ENCODE measurements at places on chromosomes 6 and 20.

DNA sequence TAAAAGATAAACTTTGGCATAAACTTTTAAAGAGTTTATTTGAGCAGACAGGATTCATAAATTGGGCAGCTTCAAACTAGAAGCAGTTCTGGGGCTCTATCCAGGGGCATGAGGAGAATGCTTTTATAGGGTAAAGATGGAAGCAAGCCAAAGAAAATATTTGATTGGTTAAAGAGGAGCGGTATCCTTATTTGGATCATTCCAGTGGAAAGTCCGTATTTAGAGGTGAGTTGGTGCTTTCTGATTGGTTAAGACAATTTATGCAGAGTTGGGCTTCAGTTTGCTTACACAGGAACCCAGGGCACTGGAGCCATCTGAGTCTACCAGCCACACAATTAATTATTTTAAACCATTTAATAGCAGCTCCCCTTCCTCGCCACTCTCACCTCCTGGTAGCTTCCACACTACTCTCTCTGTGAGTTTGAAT is 37.9 kb upstream of the RNF217 start:
- no peak for DNase-seq

GRCh38 chr6:147106759-147107401 is 97.3 kb upstream of the STXBP5 start:
- no peak for DNase-seq

DNA sequence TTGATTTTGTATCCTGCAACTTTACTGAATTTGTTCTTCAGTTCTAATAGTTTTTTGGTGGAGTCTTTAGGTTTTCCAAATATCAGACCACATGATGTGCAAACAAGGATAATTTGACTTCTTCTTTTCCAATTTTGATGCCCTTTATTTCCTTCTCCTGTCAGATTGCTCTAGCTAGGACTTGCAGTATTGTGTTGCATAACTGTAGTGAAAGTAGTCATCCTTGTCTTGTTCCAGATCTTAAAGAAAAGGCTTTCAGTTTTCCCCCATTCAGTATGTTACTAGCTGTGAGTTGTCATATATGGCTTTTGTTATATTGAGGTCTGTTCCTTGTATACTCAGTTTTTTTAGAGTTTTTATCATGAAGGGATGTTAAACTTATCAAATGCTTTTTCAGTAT is 4.6 kb downstream of the MICB start:
- DNase-seq: no peak

DNA sequence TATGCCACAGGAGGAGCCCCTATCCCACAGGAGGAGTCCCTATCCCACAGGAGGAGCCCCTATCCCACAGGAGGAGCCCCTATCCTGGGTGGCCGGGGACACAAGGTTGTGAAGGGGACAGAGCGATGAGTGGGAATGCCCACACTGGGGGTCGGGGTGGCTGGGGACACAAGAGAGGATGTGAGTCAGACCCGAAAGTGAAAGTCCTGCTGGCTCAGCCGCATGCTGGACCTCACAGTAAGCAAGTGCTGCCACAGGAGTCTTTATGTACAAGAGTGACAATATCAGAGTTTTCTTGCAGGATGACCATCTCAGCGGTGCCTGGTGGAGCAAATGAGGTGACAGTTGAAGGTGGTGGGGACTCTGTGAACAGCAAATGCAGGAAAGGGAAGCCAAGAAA is 93.7 kb downstream of the PSMB1 start:
- no peak for DNase-seq

DNA sequence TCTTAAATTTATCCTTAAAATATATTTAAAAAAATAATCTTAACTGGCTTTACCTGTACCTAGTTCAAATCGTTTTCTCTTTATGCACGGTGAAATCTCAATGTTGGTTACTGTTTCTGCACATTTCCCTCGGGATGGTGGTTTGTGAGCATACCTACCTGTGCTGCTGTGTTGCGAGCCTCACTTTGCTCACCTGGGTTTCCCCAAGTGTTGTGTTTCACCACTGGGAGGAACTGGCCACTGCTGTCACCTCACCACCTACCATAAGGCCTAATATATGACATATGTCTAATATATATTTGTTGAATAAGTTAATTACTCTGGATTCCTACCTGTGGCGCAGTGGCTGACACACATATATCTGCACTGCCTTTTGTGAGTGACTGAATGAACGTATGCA is 493.5 kb upstream of the FLRT3 start:
- DNase-seq: no peak

DNA sequence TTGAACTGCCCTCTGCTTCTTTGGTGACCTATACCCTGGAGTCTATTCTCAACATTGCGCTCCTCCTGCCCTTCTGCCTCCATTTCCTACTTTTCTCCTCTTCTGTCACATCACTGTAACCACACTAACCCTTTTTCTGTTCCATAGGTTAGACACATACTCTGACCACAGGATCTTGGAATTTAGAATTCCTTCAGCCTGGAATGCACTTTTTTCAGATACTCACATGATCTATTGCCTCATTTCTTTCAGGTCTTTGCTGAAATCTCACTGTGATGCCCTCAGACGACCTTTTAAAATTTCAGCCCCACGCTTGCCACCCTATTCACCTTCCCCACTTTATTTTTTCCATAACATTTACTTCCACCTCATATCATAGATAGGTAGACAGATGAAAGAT is 5.1 kb downstream of the VNN1 start:
- DNase-seq: no peak

GRCh38 chr6:56764081-56764566 is 121.4 kb upstream of the DST start:
- no peak for DNase-seq

DNA sequence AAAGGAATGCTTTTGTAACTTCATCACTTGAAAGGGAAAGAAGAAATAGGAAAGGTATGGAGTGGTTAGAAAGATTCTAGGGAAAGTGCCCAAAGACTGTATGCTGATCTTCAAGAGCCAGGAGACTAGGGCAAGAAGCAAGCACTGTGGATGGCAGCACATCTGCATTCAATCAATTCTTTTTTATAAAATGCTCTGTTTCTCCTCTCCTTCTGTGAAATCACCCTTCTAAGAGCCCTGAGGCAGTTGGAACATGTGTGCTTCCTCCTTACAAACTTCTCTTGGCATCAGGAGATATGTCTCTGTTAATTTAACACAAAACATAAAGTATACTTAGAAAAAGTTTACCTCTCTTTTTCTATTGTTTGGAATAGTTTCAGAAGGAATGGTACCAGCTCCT is 1162.2 kb upstream of the GJE1 start:
- DNase-seq: no peak

GRCh38 chr6:138107078-138107751 is at the start of gene PERP:
Gene PERP, minus strand, starts transcription at chr6:138107419. Its CDS starts 79 bp downstream, at chr6:138107340.
- peak; percentile 70 for DNase-seq

DNA sequence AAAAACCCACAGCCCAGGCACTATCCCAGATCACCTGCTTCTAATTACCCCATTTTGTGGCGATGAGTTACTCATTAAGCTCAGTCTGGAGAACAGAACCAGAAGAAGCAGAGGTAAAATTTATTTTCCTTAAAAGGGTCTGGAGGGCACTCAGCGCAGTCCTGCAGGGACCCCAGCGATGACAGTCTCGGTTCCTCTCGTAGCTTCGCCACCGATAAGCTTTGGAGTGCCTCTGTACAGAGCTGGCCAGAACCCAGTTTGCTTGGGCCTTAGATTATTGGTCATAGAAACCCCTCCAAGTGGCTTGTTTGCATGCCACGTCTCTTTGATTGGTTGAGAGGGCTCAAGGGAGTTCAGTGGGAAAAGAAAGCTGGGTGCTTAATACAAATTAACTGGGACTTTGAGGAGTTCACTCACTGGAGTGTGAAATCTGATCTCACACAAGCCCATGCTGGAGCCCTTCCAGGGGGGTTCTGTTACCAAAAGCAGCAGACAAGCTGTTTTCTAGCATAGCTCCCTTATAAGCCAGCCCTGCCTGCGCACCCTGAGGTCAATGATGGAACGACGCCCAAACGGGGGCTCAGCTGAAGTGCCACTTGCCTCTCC is 158.5 kb upstream of the ARID1B start:
- DNase-seq: peak; percentile 7

- no peak for DNase-seq
Observed at GRCh38 chr6:124927806-124928205, 34.4 kb upstream of the RNF217 start.

DNA sequence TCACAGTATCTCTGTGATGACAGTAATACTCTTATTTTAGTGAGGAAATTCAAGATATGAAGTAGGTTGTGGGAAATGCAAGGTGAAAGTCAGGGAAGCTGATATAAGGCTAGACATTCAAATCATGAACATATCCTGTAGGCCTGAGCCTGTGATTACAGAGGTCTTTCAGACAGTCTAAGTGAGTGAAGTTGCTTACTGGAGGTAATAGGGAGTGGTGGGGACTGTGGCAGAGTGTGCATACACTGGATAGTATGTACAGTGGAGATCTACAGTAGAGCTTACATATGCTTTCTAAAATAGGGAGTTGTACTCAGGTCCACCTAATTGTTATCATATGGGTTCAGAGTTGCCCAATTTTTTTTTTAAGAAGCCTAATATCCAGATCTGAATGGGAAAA is 3.1 kb downstream of the DHX35 start:
- no peak for DNase-seq

GRCh38 chr6:148423133-148423532 is 80.5 kb downstream of the SASH1 start:
- no peak for DNase-seq

- no peak for DNase-seq
Observed at GRCh38 chr6:145544514-145544913, 190.8 kb downstream of the EPM2A start.

GRCh38 chr6:18166312-18167036 is 11.3 kb downstream of the KDM1B start:
- no peak for DNase-seq

GRCh38 chr20:34315236-34315635 is 12.1 kb upstream of the AHCY start:
- no peak for DNase-seq

- no peak for DNase-seq
Observed at GRCh38 chr20:17892189-17892938, 76.2 kb downstream of the SNX5 start.

GRCh38 chr20:34389206-34389953 is 26.3 kb downstream of the ITCH start:
- DNase-seq: no peak

- no peak for DNase-seq
Observed at GRCh38 chr6:83459663-83460062, 28.8 kb upstream of the ME1 start.

DNA sequence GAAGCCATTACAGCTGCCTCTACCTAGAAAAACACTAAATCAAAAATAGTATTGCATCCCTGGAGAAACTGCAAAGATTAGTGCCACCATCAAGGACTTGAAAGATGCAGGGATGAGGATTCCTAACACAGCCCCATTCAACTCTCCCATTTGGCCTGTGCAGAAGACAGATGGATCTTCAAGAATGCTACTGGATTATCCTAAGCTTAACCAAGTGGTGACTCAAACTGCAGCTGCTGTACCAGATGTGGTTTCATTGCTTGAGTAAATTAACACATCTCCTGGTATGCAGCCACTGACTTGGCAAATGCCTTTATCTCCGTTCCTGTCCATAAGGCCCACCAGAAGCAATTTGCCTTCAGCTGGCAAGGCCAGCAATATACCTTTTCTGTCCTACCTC is 117.4 kb downstream of the TBC1D32 start:
- DNase-seq: no peak

DNA sequence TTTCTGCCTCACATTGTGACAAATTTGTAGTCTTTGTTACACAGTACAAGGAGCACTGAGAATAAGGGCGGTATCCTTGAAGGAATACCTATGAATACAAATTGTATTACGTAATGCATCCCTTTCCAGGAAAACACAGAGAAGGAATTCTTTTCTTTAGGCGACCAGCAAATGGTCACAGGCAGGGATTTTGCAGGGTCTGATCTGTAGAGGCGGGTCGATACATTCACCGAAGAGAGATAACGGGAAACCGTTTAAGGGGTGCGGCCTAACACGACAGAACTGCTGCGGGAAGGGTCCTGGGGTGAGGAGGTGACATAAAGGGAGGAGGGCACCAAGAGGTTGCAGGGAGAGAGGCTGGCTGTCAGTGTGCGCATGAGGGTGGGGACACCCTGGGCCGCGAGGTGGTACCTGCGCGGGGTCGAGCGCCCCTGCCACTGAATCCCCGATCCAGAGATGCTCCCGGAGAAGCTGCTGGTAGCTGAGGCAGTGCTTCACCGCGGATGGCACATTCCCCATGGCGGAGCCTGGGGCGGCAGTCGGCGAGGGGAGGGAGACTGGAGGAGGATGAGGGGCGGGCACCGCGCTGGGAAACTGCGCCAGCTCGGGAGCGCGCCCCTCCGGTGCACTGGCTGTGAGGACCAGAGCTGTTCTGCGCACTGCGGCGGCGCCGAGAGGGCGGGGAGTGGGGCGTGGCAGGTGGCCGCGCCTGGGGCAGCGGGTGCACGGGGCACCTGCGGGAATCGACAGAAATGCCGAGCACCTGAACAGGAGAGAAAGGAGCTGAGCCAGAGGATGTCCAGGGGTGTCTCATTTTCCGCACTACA is at the start of gene HMGCLL1:
TSS of gene HMGCLL1 (minus strand) at position 656 of the 827 bp plus-strand sequence. CDS start at position 519, 137 bp downstream.
- DNase-seq: peak; percentile 88

GRCh38 chr20:54995553-54995952 is 520.2 kb downstream of the DOK5 start:
- DNase-seq: no peak

DNA sequence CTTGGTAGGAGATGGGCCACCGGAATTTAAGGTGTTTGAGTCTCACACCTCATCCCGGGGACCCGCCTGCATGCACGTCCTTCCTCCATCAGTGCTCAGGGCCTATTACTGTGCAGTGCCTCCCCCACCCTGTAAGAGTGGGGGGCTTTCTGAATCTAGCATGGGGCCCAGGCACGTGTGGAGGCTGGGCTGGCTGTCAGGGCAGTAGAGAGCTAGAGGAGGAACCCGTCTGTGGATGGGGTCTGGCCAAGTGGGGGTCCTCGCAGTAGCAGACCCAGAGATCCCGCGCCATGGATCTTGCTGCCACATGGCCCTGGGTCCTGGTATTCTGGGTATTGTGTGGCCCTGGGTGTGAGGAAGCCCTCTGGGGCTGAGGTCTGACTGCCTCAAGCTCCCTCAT is 42.9 kb downstream of the SRC start:
- DNase-seq: no peak

- no peak for DNase-seq
Observed at GRCh38 chr6:18507561-18507960, 120.4 kb downstream of the RNF144B start.

- DNase-seq: no peak
Observed at GRCh38 chr6:38495518-38495917, 144.2 kb downstream of the BTBD9 start.

- peak; percentile 66 for DNase-seq
Observed at GRCh38 chr6:13014504-13015378, 298.2 kb downstream of the PHACTR1 start.

GRCh38 chr6:151502499-151502898 is 8.7 kb downstream of the CCDC170 start:
- no peak for DNase-seq

DNA sequence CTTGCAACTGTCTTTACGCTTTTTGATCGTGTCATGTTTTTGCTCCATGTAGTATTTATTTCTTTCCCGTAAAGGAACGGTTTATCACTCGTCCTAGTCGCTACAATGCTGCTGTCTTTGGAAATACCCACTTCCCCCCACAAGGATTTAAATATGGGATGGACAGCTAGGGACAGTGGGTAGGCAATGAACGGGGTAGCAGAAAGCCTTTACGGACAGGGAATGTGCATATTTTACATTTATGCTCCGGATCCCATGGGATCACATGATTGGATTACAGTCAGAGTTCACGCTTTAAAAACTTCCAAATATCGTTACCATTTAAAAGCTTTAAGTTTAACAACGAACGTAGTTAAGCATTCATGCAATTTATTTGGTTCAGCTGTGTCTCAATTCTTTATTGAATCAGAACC is 1.2 kb downstream of the HIVEP1 start:
- no peak for DNase-seq

GRCh38 chr20:47142774-47143170 is 213.7 kb downstream of the ZMYND8 start:
- DNase-seq: no peak

GRCh38 chr6:43086022-43086658 is 10.0 kb downstream of the PTK7 start:
- no peak for DNase-seq
